Transverse colon (tissue), 4 donors: ENCODE measurements at places on chromosomes 5 and 9. TPM values are rescaled to one million over a fixed set of nuclear protein-coding genes. Genes with fewer than 3 reads are reported as not detected.
A peak's percentile ranks its signal among the peaks of the same experiment; 100 is the strongest.

GRCh38 chr5:15384581-15384980 is 115.4 kb upstream of the FBXL7 start:
- no peak overlapping the region for H3K27ac ChIP-seq
- no peak overlapping the region for H3K4me3 ChIP-seq
- H3K27me3 ChIP-seq = no peaks in the 10 kb centered on the region
- no peaks in the 10 kb centered on the region for H3K36me3 ChIP-seq
- DNase-seq = no peak

GRCh38 chr5:42970636-42971559 is 69.2 kb downstream of the ANXA2R start:
- DNase-seq = no peak
- H3K27ac ChIP-seq = no peak overlapping the region
- H3K4me3 ChIP-seq = no peak overlapping the region
- H3K36me3 ChIP-seq = no peaks in the 10 kb centered on the region
- H3K27me3 ChIP-seq = no peaks in the 10 kb centered on the region
- no peaks in the 10 kb centered on the region for H3K4me1 ChIP-seq

- H3K27me3 ChIP-seq = no peaks in the 10 kb centered on the region
- H3K4me1 ChIP-seq = no peaks in the 10 kb centered on the region
- no peak for DNase-seq
- no peaks in the 10 kb centered on the region for H3K36me3 ChIP-seq
- H3K4me3 ChIP-seq = no peak overlapping the region
These were observed 46.1 kb upstream of the PPARGC1B start for GRCh38 chr5:149683964-149684363.

DNA sequence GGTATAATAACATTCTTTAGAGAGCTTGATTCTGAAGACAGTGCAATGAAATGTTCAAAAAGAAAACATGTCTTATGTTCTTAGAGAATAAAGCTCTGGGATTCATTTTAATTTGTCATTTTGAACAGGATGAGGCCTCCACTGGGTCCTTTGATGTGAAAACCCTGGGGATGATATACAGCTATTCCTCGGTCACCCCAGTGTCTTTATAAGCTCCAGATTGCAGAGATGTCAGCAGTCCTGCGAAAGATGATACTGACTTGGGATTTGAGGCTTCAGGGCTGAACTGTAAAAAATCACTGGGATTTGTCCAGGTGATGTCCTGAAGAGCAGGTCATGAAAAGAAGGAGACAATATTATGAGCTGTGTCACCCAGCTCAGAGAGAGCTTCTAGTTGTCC is 529.7 kb upstream of the ZNF608 start:
- H3K27me3 ChIP-seq = no peaks in the 10 kb centered on the region
- no peaks in the 10 kb centered on the region for H3K4me1 ChIP-seq
- H3K36me3 ChIP-seq = no peaks in the 10 kb centered on the region
- H3K4me3 ChIP-seq = no peak overlapping the region

Gene TARS1
- 107 TPM for total RNA-seq

- DNase-seq = no peak
- no peak overlapping the region for H3K27ac ChIP-seq
- no peaks in the 10 kb centered on the region for H3K36me3 ChIP-seq
- H3K27me3 ChIP-seq = peaks cover 22% of the 10 kb centered on the region
- no peak overlapping the region for H3K4me3 ChIP-seq
These were observed 5.0 kb downstream of the S1PR3 start for GRCh38 chr9:88996046-88996920.

- H3K27me3 ChIP-seq = peaks cover 14% of the 10 kb centered on the region
- no peak overlapping the region for H3K4me3 ChIP-seq
- no peak for DNase-seq
- no peaks in the 10 kb centered on the region for H3K36me3 ChIP-seq
- no peak overlapping the region for H3K27ac ChIP-seq
These were observed 6.8 kb downstream of the SPOCK1 start for GRCh38 chr5:137492331-137492730.

DNA sequence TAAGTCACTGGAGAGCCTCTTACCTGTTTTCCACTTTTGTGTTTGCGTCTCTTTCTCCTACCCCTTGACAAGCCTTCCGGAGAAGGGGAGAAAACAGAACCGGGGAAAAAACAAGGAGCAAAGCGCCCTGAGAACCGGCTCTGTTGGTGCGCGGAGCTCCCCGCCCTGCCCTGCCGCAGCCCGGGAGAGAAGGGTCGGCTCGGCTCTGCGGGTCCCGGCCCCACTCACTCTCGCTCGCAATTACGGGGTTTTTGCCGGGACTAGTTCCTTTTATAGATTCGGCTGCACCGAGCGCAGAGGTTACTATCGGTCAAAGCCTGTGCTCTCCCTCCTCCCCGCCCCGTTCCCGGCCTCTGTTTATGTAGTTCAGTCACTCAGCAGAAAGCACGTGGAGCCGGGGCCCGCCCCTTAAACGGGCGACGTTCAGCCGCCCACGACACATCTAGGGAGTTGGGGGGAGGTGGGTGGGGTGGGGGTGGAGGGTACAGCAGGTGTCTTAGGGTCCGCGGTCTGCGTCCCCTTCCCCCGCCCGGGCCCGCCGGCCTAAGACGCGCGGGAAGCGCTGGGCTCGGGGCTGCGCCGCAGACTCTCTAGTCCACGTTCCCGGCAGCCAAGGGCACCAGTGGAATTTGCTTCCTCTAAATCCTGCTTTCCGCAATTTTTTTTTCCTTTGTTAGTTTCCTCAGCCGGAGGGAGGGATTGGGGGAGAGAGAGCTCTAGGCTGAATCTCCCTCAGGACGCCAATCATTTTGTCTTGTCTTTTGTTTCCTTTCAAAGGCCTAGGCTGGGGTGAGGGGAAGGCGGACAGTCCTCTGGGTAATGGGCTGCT is at the start of gene ABCA1:
Gene ABCA1 (minus strand): TSS at position 244 of the 829 bp plus-strand sequence. CDS start 24,476 bp downstream, outside the sequence.
- H3K4me3 ChIP-seq = peak within 1 kb of the TSS; percentile 84
- H3K4me1 ChIP-seq = peaks cover 18% of the 10 kb centered on the region
- no peaks in the 10 kb centered on the region for H3K27me3 ChIP-seq
- H3K36me3 ChIP-seq = no peaks in the 10 kb centered on the region
- peak within 1 kb of the TSS; percentile 95 for H3K27ac ChIP-seq

Gene TMEM215
- not detected for total RNA-seq

Gene PCDHGB2
- total RNA-seq = 2.4 TPM
